Amniotic stem cell (primary cell): ENCODE measurements at places on chromosomes 16 and 17.
A peak's percentile ranks its signal among the peaks of the same experiment; 100 is the strongest.

GRCh38 chr16:85717393-85718152 is 28.8 kb upstream of the GINS2 start:
- DNase-seq = peak; percentile 24

- DNase-seq = no peak
These were observed 8.7 kb downstream of the GPRC5B start for GRCh38 chr16:19875900-19876299.

- no peak for DNase-seq
These were observed 167.4 kb upstream of the CACNG3 start for GRCh38 chr16:24088767-24089166.

DNA sequence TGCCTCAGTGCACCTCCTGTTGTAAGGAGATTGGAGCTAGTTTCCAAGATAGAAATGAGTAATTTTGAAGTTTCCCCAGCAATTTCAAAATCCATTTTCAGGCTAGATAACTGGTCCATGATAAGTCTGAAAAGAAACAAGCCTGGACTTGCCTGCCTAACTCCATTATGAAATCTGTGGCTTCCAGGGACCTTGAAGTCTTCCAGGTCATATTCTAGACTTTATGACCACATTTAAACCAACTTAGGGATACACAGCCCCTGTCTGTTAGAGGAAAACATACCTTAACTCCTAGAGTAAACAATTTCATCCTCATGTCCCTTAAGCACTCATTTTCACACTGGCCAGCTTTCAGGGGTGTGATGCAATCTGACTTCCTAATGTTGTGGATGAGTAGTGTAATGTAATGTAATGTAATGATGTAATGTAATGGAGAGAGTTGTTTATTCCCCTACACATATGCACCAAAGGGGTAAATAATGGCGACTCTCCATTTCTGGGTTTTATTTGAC is 96.7 kb upstream of the FAM20A start:
- DNase-seq = no peak

DNA sequence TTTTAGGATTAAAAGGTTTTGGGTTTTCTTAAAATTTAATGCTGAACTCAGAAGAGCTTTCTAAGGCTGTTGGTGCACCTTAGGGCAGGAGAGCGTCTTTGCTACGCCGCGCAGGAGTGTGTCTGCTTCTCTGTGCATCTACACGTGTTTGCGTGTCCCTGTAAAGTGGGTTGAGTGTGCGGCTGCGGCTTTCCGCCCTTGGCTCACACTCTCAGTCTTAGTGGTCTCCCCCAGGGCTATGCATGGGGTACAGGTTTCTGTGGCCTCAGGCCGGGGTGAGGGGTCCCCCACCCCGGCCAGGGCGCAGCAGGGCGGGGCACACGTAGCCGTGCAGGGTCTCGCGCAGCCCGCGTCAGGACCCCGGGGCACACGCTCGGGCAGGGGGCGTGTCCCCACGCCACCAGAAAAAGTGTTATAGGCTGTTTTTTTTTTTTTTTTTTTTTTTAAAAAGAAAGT is 727 bp upstream of the TENT4B start:
- DNase-seq = no peak
